ENCODE measurements at places on chromosomes 4 and X.

- DNase-seq = peak; percentile 37
These were observed 88.8 kb downstream of the BCOR start for GRCh38 chrX:40008791-40009461.

DNA sequence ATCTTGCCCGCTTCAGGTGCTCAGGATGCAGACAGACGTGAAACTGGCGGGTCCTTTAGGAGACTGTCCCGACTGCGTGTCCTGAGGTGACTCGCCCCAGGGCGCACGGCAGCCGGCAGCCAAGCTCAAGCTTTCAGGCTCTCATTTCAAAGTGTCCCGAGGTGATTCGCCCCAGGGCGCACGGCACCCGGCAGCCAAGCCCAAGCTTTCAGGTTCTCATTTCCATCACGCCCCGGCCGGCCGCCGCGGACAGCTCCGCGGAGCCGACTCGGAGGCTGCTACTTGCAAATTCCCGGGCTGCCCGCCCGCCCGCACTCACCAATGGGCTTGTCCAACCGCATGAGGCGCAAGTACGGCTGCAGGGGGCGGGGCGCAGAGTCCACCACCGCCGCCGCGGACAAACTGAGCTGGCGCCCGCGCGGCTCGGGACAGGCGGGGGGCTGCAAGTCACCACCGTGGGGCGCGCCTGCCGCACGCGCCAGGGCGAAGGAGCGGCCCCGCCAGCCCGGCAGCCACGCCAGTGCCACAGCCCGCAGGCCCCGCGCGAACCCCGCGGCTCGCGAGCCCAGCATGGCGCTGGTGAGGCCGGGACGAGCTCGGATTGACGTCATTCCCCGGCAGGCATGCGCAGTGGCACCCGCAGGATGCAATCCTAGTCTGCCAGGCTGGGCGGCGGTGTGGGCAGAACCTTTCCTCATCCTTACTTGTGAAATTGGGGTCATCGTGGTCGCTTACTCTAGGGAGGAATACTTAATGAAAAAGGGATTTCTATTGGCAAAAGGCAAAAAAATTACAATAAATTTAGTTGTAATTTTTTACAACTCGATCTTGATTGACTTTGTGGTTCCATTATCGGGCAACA, at the start of gene COQ2:
TSS of gene COQ2 (minus strand) at position 606 of the 862 bp plus-strand sequence. CDS start at position 572, 34 bp downstream.
- peak; percentile 96 for DNase-seq

- no peak for DNase-seq
These were observed 557 bp upstream of the KDR start for GRCh38 chr4:55125763-55126541.

DNA sequence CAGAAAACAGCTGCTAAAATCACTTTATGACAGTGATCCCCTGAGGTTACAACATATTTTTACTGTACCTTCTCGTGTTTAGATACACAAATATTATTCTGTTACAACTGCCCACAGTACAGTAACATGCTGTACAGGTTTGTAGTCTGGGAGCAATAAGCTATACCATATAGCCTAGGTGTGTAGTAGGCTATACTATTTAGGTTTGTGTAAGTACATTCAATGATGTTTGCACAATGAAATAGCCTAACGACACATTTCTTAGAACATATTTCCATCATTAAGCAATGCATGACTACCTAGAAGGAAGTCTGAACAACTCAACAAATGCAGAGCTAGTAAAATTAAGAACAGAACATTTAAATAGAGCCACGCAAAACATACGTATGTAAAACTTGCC, 112.7 kb downstream of the ZAR1 start:
- no peak for DNase-seq

DNA sequence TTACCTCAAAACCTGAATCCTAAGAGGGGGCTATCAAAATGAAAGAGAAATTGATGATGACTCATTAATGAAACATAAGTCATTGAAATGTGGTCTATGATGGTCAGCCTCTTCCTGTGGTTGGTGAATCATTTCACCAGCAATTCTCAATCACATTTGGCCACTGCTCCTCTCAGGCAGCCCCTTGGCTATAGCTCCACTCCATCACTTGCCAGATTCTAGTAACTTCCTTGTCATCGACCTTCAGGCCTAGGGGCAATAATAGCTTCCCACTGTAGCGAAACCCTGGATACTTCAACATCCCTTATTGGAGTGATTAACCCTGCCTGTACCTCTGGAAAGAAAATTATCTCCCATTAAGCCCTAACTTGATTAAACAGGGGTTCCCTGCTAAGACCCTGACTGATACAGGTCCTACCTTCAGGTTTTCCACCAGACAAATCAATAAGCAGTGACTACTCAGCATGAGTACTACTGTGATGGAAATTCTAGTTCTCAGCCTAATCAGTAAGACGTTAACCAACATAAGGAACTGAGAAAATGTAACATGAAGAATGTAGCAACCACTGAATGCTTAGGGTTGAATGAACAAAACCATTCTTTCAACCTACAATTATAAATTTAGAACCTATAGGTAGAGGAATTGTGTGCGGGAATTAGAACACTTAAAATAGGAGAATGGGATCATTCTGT, 30.4 kb downstream of the ADH7 start:
- DNase-seq = no peak

DNA sequence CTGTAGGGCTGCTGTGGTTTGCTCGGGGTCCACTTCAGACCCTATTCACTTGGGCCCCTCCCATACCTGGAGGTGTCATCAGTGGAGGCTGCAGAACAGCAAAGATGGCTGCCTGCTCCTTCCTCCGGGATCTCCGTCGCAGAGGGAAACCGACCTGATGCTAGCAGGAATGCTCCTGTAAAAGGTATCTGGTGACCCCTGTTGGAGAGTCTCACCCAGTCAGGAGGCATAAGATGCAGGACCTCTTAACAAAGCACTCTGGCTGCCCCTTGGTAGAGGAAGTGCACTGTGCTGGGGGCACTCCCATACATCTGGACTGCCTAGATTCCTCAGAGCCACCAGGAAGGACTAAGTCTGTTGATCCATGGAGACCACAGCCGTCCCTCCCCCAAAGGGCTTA, 296.9 kb downstream of the GRID2 start:
- DNase-seq = no peak

DNA sequence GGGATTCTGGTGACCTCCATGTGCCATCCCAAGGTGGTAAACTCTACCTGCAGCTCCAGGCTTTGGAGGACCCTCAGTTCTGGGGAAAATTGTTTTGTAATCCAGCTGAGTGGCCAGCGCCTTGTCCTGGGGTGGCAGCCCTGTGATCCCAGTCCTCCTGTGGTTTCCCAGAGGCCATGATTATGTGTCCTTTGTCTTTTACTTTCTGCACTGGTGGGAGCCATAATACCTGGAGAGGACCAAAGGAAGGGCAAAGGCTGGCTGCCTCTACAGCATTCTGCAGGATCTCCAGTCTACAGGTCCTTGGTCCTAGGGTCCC, 64.0 kb downstream of the NBDY start:
- no peak for DNase-seq

GRCh38 chrX:140765043-140765784, 55.7 kb downstream of the LINC00632 start:
- no peak for DNase-seq

- no peak for DNase-seq
These were observed 186.5 kb upstream of the ATP6AP2 start for GRCh38 chrX:40394302-40394701.

DNA sequence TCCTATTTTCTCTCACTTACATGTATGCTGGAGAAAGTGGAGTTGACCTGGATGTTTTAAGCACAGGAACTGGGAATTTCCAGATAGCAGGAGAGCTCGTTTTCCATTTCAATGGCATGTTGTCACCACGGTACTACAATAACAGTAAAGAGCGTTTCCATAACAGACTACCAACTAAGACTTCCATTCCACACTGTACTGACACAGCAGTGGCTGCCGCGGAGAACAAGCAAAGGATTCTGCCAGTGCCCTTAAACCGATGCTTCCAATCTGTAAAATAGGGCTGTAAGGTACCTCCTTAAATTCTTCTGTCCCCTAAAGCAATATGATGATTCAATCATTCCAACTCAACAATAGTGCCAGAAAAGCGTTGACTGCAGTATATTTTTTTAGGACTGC, 143.9 kb downstream of the KLHL13 start:
- DNase-seq = no peak

DNA sequence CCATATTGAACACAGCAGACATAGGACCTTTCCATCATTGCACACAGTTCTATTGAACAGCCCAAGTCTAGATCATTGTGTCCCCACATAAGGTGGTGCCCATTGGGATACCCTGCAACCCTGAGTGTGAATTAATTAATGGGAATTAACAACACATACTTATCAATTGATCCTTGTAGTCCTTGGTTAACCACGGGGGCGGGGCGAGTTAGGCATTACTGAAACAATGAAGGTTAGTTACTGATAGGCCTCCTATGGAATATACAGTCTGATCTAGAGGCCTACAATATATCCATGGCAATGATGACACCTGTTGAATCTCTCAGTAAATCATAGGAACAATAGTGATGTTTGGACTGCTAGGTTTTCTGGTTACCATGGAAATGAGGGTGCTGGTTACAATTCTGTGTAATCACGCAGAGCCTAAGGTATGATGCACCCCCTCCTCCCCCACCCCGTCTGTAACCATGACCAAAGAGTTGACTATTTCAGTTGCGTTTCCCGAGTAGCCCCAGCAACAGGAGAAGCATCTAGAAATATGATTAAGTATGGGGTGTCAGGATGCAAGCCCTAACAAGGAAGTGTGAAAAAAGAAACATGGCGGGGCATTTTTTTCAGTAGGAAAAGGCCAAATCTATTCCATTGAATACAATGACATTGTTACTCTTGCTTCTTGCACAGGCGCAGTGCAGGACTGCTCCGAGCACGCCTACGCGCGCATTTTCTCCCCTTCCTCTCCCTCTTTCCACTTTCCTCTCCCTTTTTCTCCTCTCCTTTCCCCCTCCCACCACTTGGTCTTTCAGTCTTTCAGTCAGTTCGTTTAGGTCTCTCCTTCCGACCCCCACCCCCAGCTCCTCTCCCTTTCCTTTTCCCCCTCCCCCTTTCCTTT, 677 bp upstream of the NONO start:
- peak; percentile 66 for DNase-seq

DNA sequence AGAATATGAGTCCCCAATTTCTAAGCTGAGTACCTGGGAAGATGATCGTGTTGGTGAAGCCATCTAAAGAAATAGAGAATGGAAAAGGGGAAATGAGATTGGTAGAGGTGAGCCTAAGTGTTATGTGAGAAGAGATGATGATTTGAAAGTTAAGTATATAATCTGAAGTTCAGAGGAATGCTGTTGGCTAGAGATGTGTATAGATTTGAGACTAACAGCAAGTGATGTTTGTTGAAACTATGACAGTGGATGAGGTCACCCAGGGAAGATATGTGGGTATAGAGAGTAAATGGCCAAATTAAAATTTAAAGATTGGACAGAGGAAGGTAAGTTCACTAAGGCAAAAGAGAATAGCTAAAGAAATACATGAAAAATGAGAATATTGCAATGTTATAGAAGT, 324.2 kb downstream of the MAPK10 start:
- no peak for DNase-seq

- peak; percentile 31 for DNase-seq
These were observed 772 bp upstream of the WNK3 start for GRCh38 chrX:54358424-54359211.

GRCh38 chr4:176286728-176287127, 17.7 kb upstream of the ASB5 start:
- DNase-seq = no peak

DNA sequence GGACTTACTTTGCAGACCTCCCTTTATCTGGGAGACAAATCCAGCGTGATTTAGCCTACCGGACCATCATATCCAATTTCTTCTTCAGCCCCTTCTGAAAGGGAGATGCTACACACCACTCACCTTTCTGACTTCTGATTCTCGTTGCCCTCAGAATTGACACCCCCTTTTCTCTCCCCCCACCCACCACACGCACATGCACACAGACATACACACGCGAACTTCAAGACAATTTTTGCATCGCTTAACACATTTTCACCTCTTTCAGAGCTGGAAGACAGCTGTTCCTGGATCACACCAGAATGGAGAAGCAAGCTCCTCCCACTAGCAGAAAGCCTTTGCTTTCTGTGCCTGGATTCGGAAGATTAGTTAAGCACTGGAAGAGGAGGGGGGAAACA, 1.0 kb upstream of the SNCA start:
- no peak for DNase-seq

DNA sequence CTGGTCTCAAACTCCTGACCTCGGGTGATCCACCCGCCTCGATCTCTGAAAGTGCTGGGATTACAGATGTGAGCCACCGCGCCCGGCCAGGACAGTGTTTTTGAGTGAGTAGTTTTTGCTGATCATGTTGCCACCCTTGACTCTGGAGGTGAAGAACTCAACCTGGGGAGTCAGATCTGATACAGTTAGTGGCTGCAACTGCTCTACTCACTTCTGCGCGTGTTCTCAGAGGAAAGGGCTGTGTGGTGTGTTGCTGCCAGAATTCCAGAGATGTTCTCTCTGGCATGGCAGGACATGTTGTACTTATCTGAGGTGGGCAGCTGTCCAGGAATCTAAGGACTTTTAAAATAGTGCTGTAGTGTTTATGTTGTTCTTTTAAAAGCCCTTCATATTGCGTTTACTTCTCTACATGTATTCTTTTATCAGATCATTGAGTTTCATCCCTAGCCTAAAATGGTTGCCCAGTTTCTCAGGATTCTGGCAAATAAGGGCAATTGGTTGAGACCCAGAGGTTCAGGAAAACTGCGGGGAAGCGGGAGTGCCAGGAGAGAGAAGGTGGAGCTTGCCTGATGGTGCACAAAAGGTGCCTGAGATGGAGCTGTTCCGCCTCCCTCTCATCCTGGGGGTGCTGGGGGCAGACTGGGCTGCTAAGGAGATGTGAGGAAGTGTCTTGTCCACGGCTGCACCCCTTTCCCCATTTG, 97.7 kb downstream of the ARHGAP10 start:
- no peak for DNase-seq

GRCh38 chr4:68708566-68708965, 38.1 kb upstream of the UGT2B15 start:
- no peak for DNase-seq

GRCh38 chr4:181061787-181062186, 1181.4 kb upstream of the TENM3 start:
- no peak for DNase-seq

DNA sequence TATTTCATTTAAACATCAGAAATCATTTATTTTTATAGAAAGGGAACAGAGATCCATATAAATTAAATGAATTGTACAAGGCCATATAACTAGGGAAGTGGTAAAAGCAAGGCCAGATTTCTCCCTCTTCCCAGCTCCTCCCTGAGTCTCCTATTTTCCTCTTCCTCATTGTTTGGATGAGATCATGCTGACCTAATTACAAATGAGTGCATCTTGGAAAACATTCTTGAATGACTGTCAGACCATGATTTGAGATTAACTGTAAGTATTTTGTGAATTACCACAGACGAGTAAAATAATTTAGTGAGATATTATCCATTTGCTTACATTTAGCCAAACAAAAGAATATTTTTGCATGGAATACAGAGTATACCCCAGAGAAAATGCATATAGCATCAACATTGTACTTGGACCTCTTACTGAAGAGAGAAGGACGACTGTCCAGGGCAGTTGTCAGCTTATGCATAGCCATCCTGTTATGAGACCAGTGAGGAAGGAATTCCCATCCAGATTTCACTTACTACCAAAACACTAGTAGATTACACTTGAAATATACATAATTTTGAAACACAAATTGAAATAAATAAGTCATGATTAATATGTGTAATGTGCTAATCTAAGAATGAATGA, 47.3 kb downstream of the SLAIN2 start:
- DNase-seq = no peak
